ENCODE measurements at places on chromosomes 16 and 17. TPM values are rescaled to one million over a fixed set of nuclear protein-coding genes. Genes with fewer than 3 reads are reported as not detected.

DNA sequence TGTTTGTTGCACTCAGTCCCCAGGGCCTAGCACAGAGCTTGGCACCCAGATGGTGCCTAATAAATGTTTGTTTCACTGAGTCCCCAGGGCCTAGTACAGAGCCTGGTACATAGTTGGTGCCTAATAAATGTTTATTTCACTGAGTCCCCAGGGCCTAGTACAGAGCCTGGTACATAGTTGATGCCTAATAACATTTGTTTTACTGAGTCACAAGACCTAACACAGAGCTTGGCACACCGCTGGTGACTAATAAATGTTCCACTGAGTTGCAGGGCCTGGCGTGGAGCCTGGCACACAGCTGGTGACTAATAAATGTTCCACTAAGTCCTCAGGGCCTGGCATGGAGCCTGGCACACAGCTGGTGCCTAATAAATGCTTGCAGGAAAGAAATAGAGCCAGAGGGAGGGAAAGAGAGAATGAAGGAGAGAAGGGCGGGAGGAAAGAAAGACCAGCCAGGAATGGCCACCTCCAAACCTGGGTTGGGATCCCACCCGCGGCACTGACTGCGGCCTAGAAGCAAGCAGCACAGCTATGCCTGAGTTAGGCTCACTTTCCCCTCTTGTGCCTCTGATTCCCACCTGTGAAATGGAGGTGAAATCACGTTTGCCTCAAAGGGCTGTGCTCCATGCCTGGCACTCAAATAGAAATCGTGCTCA is 7.5 kb downstream of the SLC5A11 start:
- no peak overlapping the region for H3K27ac ChIP-seq
- H3K4me3 ChIP-seq, result no peak overlapping the region
- H3K4me1 ChIP-seq, result no peaks in the 10 kb centered on the region
- H3K36me3 ChIP-seq, result no peaks in the 10 kb centered on the region
- no peak for DNase-seq

GRCh38 chr16:23802776-23803175 is 33.0 kb upstream of the PRKCB start:
- H3K4me1 ChIP-seq, result no peaks in the 10 kb centered on the region
- H3K4me3 ChIP-seq, result no peak overlapping the region
- H3K27ac ChIP-seq, result no peak overlapping the region
- H3K27me3 ChIP-seq, result no peaks in the 10 kb centered on the region
- DNase-seq, result no peak

- no peaks in the 10 kb centered on the region for H3K27me3 ChIP-seq
- no peak overlapping the region for H3K27ac ChIP-seq
- H3K4me1 ChIP-seq, result no peaks in the 10 kb centered on the region
- no peak for DNase-seq
- H3K36me3 ChIP-seq, result peaks cover 56% of the 10 kb centered on the region
- H3K4me3 ChIP-seq, result no peak overlapping the region
These were observed 20.9 kb downstream of the CASKIN2 start for GRCh38 chr17:75494326-75494877.

GRCh38 chr17:37392024-37392590 is 14.5 kb downstream of the ACACA start:
- peak overlapping the region; percentile 6 for H3K27ac ChIP-seq
- peak; percentile 34 for DNase-seq
- no peak overlapping the region for H3K4me3 ChIP-seq
- no peaks in the 10 kb centered on the region for H3K27me3 ChIP-seq

Gene NPIPB13
- total RNA-seq, result 2.1 TPM

DNA sequence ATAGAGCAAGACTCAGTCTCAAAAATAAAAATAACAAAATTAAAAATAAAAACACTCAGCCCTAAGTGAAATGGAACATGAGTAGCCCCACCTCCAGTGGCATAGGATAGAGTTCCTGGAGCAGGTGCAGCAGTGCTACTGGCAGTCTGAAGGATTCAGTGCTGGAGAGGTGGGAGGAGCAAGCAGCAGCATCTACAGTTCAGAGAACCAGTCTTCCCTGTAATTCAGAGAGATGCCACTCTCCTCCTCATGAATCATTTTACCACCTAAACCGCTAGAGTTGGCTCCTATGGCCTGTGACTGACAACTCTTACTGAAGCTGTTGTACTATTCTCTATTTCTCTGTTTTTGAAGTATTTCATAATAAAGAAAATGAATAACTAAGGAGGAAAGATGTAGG is 56.0 kb upstream of the SMURF2 start:
- peak overlapping the region; percentile 25 for H3K27ac ChIP-seq
- no peak overlapping the region for H3K4me3 ChIP-seq
- H3K4me1 ChIP-seq, result peaks cover 10% of the 10 kb centered on the region
- no peaks in the 10 kb centered on the region for H3K27me3 ChIP-seq
- peak; percentile 76 for DNase-seq
- H3K36me3 ChIP-seq, result no peaks in the 10 kb centered on the region

- H3K4me3 ChIP-seq, result no peak overlapping the region
- H3K36me3 ChIP-seq, result no peaks in the 10 kb centered on the region
- H3K27ac ChIP-seq, result no peak overlapping the region
- H3K27me3 ChIP-seq, result no peaks in the 10 kb centered on the region
These were observed 12.3 kb upstream of the CDH15 start for GRCh38 chr16:89159066-89159849.

Gene GCSH
- total RNA-seq, result 61.4 TPM

- H3K27me3 ChIP-seq, result no peaks in the 10 kb centered on the region
- H3K27ac ChIP-seq, result no peak overlapping the region
- H3K4me3 ChIP-seq, result no peak overlapping the region
- no peak for DNase-seq
- H3K36me3 ChIP-seq, result peaks cover 4% of the 10 kb centered on the region
These were observed 43.5 kb upstream of the VPS4A start for GRCh38 chr16:69267633-69268032.

GRCh38 chr17:40112718-40113109 is 9.1 kb upstream of the MSL1 start:
- peak overlapping the region; percentile 94 for H3K27ac ChIP-seq
- DNase-seq, result no peak
- no peaks in the 10 kb centered on the region for H3K27me3 ChIP-seq
- no peak overlapping the region for H3K4me3 ChIP-seq
- H3K36me3 ChIP-seq, result no peaks in the 10 kb centered on the region
